B cell (primary cell): ENCODE measurements at places on chromosomes 11 and 22.

DNA sequence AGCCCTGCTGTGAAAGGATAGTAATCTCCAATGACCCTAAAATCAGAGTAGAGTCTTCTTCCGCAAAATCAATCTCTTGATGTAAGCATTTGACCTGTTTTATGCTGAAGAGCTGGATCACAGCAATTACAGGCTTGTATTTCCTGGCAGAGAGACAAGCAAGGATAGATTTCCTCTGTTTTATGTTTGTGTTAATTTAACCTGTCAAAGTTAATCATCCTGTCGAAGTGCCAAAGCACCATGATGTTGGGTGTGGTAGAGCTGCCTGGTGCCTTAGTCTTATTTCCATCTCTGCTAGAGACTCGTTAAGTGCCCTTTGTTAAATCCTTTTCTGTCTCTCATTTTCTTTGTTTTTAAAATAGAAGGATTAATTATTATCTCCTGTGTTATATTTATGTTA, 248.1 kb downstream of the CNTN5 start:
- H3K4me1 ChIP-seq = no peaks in the 10 kb centered on the region
- H3K4me3 ChIP-seq = no peak overlapping the region
- H3K36me3 ChIP-seq = no peaks in the 10 kb centered on the region
- DNase-seq = no peak
- no peaks in the 10 kb centered on the region for H3K27me3 ChIP-seq

DNA sequence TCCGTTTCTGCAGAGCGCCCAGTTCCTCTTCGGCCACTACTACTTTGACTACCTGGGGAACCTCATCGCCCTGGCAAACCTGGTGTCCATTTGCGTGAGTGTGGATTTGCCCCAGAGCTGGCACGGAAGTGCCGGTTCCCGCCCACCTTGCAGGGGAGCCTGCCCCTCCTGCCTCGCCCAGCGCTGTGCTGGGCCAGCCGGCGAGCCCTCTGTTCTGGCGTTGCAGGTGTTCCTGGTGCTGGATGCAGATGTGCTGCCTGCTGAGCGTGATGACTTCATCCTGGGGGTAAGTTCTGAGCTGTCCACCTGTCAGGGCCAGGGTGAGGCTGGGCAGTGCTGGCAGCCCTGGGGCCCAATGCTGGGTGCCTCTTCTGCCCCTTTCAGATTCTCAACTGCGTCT, 29.8 kb downstream of the TPCN2 start:
- no peak for DNase-seq
- H3K4me3 ChIP-seq = no peak overlapping the region
- H3K4me1 ChIP-seq = peaks cover 4% of the 10 kb centered on the region
- peaks cover 5% of the 10 kb centered on the region for H3K36me3 ChIP-seq
- no peak overlapping the region for H3K27ac ChIP-seq

GRCh38 chr22:21041937-21042336, 3.8 kb upstream of the LRRC74B start:
- no peaks in the 10 kb centered on the region for H3K36me3 ChIP-seq
- H3K4me1 ChIP-seq = peaks cover 24% of the 10 kb centered on the region
- no peak overlapping the region for H3K4me3 ChIP-seq
- DNase-seq = no peak
- H3K27me3 ChIP-seq = no peaks in the 10 kb centered on the region

DNA sequence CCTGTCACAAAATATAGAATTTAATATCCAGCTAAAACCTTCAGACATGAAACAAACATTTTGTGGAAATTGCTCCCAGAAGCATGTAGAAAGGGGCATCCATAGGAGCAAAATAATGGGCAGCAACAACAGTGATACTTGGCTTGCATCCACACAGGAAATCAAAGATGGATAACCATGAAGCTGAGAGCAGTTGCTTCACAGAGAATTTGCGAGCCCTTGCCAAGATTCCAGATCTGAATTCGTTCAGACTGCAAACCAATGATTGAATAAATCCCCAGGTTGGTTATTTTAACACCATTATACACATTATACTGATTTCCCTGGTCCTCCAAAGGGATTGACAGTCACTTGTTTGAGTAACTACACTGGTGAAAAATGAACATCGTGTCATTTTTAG, 15.6 kb upstream of the OR51L1 start:
- no peak overlapping the region for H3K4me3 ChIP-seq
- H3K27me3 ChIP-seq = no peaks in the 10 kb centered on the region
- no peak for DNase-seq
- H3K27ac ChIP-seq = no peak overlapping the region
- no peaks in the 10 kb centered on the region for H3K36me3 ChIP-seq

DNA sequence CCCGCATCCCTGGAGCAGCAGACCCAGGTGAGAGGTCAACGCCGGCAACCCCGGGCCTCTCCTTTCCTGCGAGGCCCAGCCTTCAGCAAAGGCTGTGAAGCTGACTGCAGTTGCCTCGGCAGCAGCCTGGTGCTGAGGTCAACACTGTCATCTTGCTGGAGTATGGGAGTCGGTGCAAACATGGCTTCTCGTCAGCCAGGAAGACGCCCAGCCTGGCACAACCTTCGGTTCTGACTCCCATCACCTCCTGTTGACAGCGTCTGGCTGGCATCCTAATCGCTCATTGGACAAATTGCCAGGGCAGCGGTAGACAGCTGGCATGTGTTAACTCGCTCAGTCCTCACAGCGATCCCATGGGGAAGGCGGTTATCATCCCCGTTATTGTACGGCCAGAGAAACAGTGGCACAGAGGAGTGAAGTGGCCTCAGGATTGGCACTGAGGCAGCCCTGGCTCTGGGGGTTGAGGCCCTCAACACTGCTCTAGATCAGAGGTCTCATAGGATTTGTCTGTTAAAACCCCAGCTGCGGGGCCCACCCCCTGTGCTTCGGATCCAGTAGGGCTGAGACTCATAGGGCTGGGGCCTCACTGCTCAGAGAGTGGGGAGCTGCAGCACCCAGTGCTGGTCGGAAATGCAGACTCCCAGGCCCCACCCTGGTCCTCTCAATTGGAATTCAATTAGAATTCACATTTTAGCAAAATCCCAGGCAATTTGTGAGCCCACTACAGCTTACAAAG, 39.3 kb upstream of the TP53I11 start:
- H3K27ac ChIP-seq = no peak overlapping the region
- H3K36me3 ChIP-seq = no peaks in the 10 kb centered on the region
- H3K4me3 ChIP-seq = no peak overlapping the region
- DNase-seq = no peak
- H3K27me3 ChIP-seq = no peaks in the 10 kb centered on the region
- no peaks in the 10 kb centered on the region for H3K4me1 ChIP-seq

DNA sequence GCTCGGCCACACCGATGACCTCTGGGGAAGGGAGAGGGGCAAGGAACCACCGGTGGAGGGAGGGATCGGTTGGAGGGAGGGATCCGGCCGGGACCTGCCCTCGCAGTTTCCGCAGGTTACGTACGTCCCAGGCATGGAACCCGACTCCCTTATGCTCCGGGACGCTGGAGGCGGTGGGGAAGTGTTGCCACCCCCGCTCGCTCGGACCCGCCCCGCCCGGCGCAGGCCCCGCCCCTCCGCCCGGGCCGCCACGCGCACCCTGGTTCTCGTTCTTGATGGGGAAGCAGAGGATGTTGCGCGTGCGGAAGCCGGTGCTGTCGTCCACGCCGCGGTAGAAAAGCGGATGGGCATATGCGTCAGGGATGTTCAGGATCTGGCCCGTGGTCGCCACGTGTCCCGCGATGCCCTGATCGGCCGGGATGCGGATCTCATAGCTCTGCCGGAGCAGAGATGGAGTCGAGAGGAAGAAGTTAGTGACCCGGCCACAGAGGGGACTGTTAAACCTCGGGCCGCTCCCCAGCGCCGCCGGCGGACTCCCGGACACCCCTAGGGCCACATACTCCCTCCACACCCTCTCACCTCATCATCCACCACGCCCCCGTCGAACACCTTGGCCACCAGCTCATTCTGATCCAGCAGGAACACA, 89.8 kb downstream of the PDE2A start:
- DNase-seq = peak; percentile 79
- H3K27ac ChIP-seq = no peak overlapping the region
- peaks cover 6% of the 10 kb centered on the region for H3K27me3 ChIP-seq
- H3K4me1 ChIP-seq = peaks cover 21% of the 10 kb centered on the region

DNA sequence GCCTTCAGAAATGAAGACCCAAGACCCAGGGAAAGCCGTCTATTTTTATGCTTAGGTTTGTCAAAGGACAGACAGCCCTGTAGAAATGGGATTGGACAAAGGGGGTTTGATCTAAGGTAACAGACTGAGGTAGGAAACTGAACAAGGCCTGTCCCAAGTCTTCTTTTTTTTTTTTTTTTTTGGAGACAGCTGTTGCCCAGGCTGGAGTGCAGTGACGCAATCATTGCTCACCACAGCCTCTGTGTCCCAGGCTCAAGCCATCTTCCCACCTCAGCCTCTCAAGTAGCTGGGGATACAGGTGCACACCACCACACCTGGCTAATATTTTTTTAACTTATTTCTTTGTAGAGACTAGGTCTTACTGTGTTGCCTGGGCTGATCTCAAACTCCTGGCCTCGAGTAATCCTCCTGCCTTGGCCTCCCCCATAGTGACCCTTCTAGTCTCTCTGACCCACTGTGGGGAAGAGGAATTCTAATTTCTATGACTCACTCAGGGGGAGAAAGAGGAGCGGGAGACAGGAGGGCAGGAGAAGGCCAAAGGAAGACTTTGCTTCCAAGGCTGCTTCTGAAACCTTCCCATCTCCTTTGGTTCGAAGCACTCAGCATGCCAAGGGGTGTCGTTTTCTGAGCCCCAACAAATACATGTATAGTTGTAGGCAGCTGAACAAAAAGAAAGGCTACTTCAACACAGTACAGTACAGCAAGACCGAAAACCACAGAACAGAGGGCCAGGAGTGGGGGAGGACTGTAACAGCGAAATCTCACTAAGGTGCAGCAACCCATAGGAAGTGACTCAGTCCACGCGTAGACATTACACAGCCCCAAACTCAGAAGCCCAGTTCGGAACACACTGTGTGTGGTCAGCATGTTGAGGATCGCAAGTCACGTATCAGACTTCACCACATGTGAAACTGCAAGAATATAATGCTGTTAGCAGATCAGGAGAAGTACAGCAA, 872 bp downstream of the TMA7B start:
- H3K4me1 ChIP-seq = peaks cover 11% of the 10 kb centered on the region
- H3K36me3 ChIP-seq = no peaks in the 10 kb centered on the region
- H3K4me3 ChIP-seq = no peak overlapping the region
- no peak for DNase-seq

DNA sequence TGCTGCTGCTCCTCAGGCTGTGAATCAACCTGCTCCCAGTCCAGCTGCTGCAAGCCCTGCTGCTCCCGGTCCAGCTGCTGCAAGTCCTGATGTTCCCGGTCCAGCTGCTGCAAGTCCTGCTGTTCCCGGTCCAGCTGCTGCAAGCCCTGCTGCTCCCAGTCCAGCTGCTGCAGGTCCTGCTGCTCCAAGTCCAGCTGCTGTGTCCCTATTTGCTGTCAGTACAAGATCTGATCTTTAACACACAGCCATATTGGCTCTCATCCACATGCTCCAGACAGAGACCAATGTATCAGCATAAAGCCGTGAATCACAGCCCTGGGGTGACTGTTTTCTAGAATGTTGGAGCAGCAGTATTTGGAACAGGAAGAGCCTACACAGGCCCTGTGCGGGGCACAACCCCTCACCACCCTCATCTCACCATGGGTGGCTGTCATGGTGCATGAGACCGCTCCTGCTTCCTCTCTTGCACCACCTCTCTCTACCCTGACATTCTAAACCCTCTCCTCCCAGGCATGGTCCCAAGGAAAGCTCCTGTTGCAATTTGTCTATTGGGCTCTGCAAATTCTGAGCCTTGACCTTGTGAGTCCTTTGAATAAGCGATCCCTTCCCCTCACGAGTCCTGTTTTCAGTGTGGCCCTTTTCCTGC, 3.5 kb downstream of the KRTAP5-10 start:
- no peak overlapping the region for H3K27ac ChIP-seq
- no peaks in the 10 kb centered on the region for H3K36me3 ChIP-seq
- H3K4me3 ChIP-seq = no peak overlapping the region
- no peak for DNase-seq
- no peaks in the 10 kb centered on the region for H3K4me1 ChIP-seq

DNA sequence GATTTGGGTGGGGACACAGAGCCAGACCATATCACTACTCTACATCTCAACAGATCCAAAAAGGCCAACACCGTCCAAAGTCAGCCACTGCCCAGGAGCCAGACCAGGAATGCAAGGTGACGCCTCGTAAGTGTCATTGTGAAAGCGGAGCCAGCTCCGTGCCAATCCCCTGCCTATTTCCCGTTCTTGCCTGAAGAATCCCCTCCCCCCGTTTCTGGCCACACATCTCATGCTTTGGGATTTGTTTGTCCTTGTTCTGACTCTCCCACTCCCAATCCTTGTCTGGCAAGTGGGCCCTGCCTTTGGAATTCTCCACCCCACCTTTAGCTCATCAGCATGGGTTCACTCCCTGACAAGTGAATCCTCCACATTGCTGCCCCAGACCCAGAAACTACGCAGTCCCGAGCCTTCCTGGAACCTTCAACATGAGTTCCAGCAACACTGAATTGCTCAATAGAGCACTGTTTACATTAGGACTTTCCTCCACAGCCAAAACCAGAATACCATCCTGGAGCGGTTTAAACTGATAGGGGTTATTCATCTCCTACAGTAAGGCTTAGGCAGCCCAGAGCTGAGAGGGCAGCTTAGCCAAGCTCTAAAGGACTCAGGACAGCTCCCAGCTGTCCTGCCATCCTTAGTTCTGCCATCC, 6.0 kb upstream of the SLC35C1 start:
- no peak overlapping the region for H3K4me3 ChIP-seq
- no peaks in the 10 kb centered on the region for H3K36me3 ChIP-seq
- no peaks in the 10 kb centered on the region for H3K27me3 ChIP-seq
- H3K4me1 ChIP-seq = no peaks in the 10 kb centered on the region
- DNase-seq = no peak

- no peak for DNase-seq
- H3K27ac ChIP-seq = peak overlapping the region; percentile 65
- peaks cover 6% of the 10 kb centered on the region for H3K27me3 ChIP-seq
- peak overlapping the region; percentile 53 for H3K4me3 ChIP-seq
Measured at GRCh38 chr11:66287889-66288670, 863 bp downstream of the YIF1A start.

GRCh38 chr11:110294509-110294908, 1.9 kb downstream of the RDX start:
- H3K4me1 ChIP-seq = peaks cover 8% of the 10 kb centered on the region
- H3K4me3 ChIP-seq = no peak overlapping the region
- DNase-seq = no peak
- H3K36me3 ChIP-seq = no peaks in the 10 kb centered on the region

DNA sequence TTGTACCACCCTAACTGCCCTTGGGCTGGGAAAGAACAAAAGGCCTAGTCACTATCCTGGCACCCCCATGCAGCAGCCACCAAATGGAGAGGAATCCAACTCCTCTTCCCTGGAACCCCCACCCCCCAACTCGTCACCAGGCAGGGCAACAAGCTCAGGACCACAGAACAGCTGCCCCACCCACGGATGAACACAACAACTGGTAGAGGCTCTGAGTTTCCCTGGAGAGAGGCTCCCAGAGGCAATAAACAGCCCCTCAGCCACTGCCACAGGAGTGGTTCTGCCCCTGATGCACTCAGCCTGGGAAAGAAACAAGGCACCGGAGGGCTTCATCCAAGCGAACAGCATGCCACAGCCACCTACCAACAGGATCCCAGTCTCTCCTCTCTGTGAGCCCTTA, 778.4 kb upstream of the FAT3 start:
- no peaks in the 10 kb centered on the region for H3K27me3 ChIP-seq
- no peaks in the 10 kb centered on the region for H3K36me3 ChIP-seq
- H3K4me3 ChIP-seq = no peak overlapping the region
